GF-D8 (cell line): ENCODE measurements at places on chromosomes 1 and 21.

DNA sequence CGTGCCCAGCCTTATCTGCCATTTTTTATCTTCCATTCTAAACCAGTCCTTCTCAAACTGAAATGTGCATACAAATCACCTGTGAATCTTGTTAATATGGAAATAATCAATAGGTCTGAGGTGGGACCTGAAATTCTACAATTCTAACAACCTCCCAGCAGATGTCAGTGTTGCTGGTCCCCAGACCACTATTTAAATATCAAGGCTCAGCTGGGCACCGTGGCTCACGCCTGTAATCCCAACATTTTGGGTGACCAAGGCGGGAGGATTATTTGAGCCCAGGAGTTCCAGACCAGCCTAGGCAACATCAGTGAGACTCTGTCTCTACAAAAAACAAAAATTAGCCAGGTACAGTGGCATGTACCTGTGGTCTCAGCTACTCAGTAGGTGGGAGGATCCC is 4.1 kb downstream of the UQCRHL start:
- DNase-seq = no peak

DNA sequence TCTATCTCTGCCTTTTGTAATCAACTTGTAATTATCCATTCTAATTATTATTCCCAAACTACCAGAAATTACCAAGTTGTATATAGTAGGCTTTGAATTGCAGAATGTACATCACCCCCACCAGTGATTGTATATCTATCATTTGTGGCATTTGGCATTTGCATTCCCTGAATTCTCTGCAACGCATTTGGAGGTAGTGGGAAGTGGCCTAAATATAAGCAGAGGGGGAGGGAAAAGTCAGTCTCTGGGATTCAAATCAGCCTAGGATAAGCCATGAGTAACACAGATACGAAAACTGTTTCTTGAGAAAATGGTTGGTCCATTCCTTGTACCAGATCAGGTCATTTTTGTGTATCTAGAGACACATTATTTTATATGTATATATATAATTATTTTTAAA is 20.7 kb downstream of the DDX20 start:
- no peak for DNase-seq

DNA sequence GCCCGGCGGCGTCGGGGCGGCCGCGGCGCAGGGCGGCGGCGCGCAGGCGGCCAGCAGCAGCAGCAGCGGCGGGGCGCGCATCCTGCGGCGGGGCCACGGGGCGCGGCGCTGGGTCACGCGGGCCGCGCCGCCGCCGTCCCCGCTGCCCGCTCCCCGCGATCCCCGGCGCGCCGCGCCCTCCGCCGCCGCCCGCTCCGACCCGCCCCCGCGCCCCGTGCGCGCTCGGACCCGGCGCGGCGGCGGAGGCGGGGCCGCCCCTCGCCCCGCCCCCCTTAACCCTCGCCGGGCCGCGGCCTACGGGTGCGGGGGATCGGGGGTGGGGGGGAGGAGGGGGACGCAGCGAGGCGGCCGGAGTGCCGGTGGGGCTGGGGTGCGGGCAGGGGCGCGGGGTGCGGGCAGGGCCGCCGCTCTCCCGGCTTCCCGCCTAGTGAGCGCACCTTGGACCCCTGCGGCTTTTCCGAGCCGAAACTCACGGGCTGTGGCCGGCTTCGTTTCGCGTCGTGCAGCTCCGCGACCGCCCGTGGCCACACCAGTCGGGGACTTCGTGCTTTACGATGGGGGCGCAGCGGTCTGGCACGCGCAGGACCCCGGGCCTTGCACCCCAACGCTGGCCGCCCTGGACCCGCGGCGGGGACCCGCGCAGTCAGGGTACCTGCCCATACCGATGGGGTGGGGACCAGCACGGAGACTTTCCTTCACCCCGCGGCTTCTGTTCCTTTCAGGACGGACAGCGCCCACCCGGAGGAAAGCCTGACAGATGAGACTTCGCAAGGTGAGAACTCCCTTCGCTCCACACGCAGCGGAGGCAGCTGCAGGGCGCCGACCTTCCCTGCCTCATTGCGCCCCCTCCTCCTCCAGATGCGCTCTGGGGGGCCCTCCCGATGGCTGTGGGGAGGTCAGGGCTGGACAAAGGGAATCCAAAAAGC is at the start of gene FNDC10:
TSS of gene FNDC10 (minus strand) at position 201 of the 926 bp plus-strand sequence. CDS start at position 81, 120 bp downstream.
- DNase-seq = no peak

DNA sequence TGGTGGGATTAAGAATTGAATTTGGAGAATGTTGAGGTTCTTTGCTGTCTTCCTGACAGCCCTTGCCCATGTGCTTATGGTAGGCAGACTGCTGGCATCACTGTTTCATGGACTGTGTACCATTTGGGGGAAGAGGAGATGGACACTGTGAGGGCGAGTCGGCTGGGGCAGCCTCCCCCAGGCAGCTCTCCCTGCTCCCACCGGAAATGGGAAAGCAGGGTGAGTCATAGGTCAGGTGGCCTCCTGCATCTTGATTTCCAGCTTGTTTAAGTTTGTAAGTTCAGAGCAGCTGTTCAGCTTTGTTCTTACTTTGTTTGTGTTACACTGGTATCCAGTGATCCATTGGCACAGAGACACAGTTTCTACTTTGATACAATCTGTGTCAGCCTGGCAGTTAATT is 87.2 kb upstream of the CNIH3 start:
- DNase-seq = no peak

GRCh38 chr1:25617625-25618432 is 1.2 kb downstream of the MAN1C1 start:
- peak; percentile 15 for DNase-seq

- no peak for DNase-seq
Measured at GRCh38 chr1:61330571-61330970, 248.2 kb downstream of the NFIA start.

- peak; percentile 85 for DNase-seq
Measured at GRCh38 chr1:21337928-21338572, 47.8 kb upstream of the ECE1 start.
